ENCODE measurements at places on chromosomes 1 and 21. TPM values are rescaled to one million over a fixed set of nuclear protein-coding genes. Genes with fewer than 3 reads are reported as not detected.
A peak's percentile ranks its signal among the peaks of the same experiment; 100 is the strongest.

DNA sequence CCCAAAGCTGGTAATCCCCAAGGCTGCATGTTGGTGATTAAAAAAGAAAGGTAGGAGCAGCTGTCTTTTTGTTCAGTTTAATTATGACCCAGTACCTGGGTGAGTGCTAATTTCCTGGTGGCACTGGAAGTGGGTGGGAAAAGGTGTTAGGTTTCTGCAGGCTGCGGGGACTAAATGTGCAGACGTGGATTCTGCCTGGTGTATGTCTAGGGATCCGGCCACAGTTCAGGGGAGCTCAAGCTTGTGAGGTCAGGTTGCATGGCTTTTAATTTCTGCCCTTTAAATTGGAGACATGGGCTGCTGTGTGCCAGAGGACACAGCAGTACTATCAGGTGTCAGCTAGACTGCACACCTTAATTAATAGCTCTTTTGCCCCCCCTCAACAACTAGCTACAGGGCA is 20.3 kb upstream of the TBX19 start:
- no peaks in the 10 kb centered on the region for H3K27me3 ChIP-seq
- H3K4me1 ChIP-seq, result peaks cover 15% of the 10 kb centered on the region
- H3K27ac ChIP-seq, result no peak overlapping the region
- H3K36me3 ChIP-seq, result peaks cover 11% of the 10 kb centered on the region

DNA sequence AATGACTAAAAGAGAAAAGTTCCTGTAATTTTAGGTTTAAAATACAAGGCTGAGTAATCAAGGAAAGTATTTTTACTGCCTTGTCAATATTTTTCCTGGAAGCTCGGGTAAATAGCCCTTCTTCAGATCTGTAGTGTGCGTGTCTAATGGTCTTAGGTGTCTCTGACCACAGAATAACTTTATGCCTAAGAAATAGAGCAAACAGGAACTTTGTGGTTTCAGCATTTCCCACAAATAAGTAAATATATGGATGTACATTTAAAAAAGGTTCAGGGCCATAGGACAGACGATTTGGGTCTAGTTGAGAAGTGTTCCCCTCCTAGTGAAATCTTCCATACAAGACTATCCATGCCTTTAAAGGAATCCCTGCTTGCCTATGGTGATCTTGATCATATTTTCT is 107.0 kb downstream of the ZC3H11B start:
- no peaks in the 10 kb centered on the region for H3K27me3 ChIP-seq
- DNase-seq, result no peak
- no peak overlapping the region for H3K4me3 ChIP-seq
- peaks cover 8% of the 10 kb centered on the region for H3K4me1 ChIP-seq

The DISP3 gene
- 0.18 TPM for total RNA-seq

The RPS27 gene
- 7,680 TPM for total RNA-seq

DNA sequence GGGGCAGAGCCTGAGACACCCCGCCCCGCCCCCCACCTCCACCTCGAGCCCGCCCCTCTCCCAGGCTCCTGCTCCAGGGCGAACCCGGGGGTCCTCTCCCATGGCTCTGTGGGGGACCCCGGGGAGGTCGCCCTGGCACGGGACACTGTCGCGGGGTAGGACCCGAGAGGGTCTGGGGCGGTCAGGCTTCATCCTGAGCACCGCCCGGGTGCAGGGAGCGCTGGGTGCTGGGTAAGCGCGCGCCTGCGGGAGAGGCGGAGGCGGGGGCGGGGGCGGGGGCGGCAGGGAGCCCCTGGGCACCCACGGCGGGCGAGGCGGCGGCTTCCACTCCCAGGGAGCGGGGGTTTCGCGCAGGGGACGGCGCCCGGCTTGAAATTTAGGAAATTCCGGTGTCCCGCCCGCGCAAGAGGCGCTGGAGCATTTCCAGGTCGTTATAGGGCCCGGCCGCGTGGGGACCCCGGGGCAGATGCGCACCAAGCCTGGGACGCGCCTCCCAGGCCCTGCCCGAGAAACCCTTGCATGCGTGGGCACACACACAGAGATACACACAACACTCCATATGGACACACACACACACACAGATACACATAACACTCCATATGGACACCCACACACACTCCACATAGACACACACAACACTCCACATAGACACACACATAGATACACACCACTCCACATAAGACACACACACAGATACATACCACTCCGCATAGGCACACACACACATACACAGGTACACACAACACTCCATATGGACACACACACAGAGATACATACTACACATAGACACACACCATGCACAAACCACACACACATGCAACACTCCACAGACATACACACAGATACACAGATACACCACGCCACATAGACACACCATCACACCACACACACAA is 48.7 kb upstream of the SLC19A1 start:
- no peaks in the 10 kb centered on the region for H3K36me3 ChIP-seq
- no peak overlapping the region for H3K4me3 ChIP-seq
- H3K4me1 ChIP-seq, result peaks cover 3% of the 10 kb centered on the region
- peaks cover 44% of the 10 kb centered on the region for H3K27me3 ChIP-seq
- no peak for DNase-seq
- no peak overlapping the region for H3K27ac ChIP-seq

The KRTAP19-3 gene
- not detected for total RNA-seq

The RXFP4 gene
- total RNA-seq, result not detected

The ANGPTL7 gene
- 1.2 TPM for total RNA-seq

DNA sequence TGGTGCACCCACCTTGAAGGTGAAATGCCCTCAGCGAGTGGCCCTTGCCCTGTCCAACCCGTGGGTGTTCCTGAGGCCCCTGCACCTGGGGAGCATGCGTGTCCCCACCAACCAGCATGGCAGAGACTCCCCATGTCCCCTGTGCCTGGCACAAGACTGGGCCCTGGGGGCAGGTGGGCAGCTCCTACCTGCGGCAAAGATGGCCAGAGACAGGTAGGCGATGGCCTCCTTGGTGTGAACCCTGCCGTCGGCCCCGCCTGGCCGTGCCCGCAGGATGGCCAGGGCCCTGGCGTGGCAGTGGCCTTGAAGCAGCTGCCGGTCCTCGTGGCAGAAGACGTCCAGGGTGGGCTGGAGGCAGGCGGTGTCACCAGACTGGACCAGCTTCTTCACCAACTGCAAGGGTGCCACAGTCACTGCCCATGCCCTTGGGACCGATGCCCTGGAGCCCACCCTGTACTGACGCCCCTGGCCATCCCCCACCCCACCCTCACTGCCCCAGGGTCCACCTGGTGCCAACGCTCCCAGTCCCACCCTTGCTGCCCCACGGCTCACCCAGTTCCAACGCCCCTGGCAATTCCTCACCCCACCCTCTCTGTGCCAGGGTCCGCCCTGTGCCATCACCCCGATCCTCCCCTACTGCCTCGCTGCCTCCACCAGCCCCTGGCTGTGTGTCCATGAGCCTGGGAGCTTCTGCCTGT is 15.7 kb downstream of the TTC34 start:
- no peaks in the 10 kb centered on the region for H3K4me1 ChIP-seq
- no peak overlapping the region for H3K27ac ChIP-seq
- no peaks in the 10 kb centered on the region for H3K36me3 ChIP-seq

- H3K36me3 ChIP-seq, result no peaks in the 10 kb centered on the region
- H3K27me3 ChIP-seq, result peaks cover 23% of the 10 kb centered on the region
- no peak for DNase-seq
- peaks cover 9% of the 10 kb centered on the region for H3K4me1 ChIP-seq
- H3K27ac ChIP-seq, result no peak overlapping the region
- no peak overlapping the region for H3K4me3 ChIP-seq
Observed at GRCh38 chr1:223350361-223350908, 13.5 kb downstream of the SUSD4 start.

- no peaks in the 10 kb centered on the region for H3K27me3 ChIP-seq
- H3K4me1 ChIP-seq, result no peaks in the 10 kb centered on the region
- no peak overlapping the region for H3K27ac ChIP-seq
- DNase-seq, result peak; percentile 58
- H3K36me3 ChIP-seq, result no peaks in the 10 kb centered on the region
- no peak overlapping the region for H3K4me3 ChIP-seq
Observed at GRCh38 chr1:81498471-81499462, 302.0 kb upstream of the ADGRL2 start.

The CELA3A gene
- not detected for total RNA-seq

- H3K4me1 ChIP-seq, result no peaks in the 10 kb centered on the region
- DNase-seq, result no peak
- H3K36me3 ChIP-seq, result no peaks in the 10 kb centered on the region
- no peaks in the 10 kb centered on the region for H3K27me3 ChIP-seq
- no peak overlapping the region for H3K4me3 ChIP-seq
- no peak overlapping the region for H3K27ac ChIP-seq
Observed at GRCh38 chr1:150917387-150917786, 8.8 kb upstream of the SETDB1 start.

GRCh38 chr1:47555306-47555705 is 117.5 kb downstream of the FOXD2 start:
- peaks cover 26% of the 10 kb centered on the region for H3K27me3 ChIP-seq
- H3K36me3 ChIP-seq, result no peaks in the 10 kb centered on the region
- H3K4me3 ChIP-seq, result no peak overlapping the region
- no peak overlapping the region for H3K27ac ChIP-seq
- peaks cover 7% of the 10 kb centered on the region for H3K4me1 ChIP-seq
- no peak for DNase-seq

DNA sequence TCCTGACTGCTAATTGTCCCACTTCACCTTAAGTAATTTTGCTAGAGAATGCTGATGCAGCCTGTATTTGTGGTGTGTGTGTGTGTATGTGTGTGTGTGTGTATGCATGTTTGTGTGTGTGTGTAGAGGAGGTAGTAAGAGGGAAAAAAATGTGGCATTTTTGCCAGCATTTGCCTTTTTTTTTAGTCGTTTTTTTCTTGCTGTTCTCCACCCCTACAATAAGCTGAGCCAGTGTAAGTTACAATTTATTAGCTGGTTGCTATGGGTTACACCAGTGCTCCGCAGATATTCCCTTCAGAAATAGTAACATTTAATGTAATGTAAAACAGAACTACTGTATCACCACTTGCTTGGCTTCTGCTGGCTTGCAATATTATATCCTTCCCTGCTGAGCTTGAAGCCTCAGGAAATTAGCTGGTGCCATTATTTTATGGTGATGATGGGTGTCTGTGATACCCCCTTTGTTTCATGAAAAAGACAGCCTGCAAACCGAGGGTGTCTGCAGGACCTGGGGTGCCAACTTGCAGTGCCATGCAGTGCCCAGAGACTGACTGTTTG is 23.4 kb upstream of the IGSF3 start:
- H3K27me3 ChIP-seq, result no peaks in the 10 kb centered on the region
- no peak overlapping the region for H3K4me3 ChIP-seq
- H3K36me3 ChIP-seq, result no peaks in the 10 kb centered on the region

- H3K27me3 ChIP-seq, result no peaks in the 10 kb centered on the region
- no peaks in the 10 kb centered on the region for H3K4me1 ChIP-seq
- no peak overlapping the region for H3K4me3 ChIP-seq
- no peak overlapping the region for H3K27ac ChIP-seq
- no peak for DNase-seq
Observed at GRCh38 chr1:61782771-61783170, 40.5 kb downstream of the PATJ start.

DNA sequence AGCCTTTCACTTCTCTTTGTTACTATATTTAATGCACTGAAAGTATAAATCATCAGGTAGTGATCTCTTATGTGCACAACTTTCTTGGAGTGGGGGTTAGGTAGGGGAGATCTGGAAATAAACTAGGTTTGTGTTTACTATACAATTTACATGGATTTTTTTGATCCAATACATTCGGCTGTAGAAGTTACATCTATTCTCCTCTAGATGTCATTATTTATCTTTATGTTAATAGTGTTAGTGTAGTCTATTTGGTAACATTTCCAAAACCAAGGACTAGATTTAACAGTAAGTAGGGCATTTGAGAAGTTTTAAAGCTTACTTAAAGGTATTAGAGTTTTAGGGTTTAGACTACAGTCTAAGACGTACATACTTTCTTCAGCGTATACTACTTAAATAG is 5.4 kb downstream of the VPS45 start:
- H3K27ac ChIP-seq, result no peak overlapping the region
- H3K36me3 ChIP-seq, result peaks cover 10% of the 10 kb centered on the region
- no peak overlapping the region for H3K4me3 ChIP-seq
- DNase-seq, result peak; percentile 40

The WDTC1 gene
- total RNA-seq, result 11.3 TPM

- DNase-seq, result no peak
- H3K27me3 ChIP-seq, result no peaks in the 10 kb centered on the region
- H3K27ac ChIP-seq, result no peak overlapping the region
- no peak overlapping the region for H3K4me3 ChIP-seq
- H3K4me1 ChIP-seq, result no peaks in the 10 kb centered on the region
- H3K36me3 ChIP-seq, result peaks cover 10% of the 10 kb centered on the region
Observed at GRCh38 chr21:29365661-29366265, 67.0 kb downstream of the BACH1 start.

DNA sequence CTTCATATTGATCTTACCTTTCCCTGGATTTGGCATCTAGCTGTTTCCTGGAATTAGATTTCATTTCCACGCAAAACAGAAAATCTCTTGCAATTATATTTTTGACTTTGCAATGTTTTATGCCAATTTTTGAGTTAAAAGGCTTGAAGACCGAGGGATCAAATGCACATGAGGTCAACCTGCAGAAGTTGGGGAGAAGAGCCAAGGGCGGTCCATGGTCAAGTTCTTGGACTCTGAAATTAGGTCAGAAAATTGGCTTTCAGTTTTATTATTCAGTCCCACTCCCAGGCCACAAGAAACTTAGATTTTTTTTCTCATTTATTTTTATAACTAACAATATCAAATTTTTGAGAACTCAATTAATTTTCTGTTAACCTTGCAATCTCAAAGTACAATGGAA is 499.1 kb upstream of the USP24 start:
- H3K27me3 ChIP-seq, result no peaks in the 10 kb centered on the region
- H3K27ac ChIP-seq, result no peak overlapping the region
- no peak for DNase-seq
- H3K36me3 ChIP-seq, result no peaks in the 10 kb centered on the region
- no peak overlapping the region for H3K4me3 ChIP-seq

- H3K36me3 ChIP-seq, result no peaks in the 10 kb centered on the region
- H3K4me1 ChIP-seq, result peaks cover 3% of the 10 kb centered on the region
- DNase-seq, result no peak
- peaks cover 6% of the 10 kb centered on the region for H3K27me3 ChIP-seq
Observed at GRCh38 chr21:45932922-45933502, 48.6 kb upstream of the COL6A1 start.

- H3K36me3 ChIP-seq, result no peaks in the 10 kb centered on the region
- no peak overlapping the region for H3K4me3 ChIP-seq
- no peaks in the 10 kb centered on the region for H3K4me1 ChIP-seq
- H3K27me3 ChIP-seq, result peaks cover 14% of the 10 kb centered on the region
Observed at GRCh38 chr1:18322368-18323032, 158.2 kb upstream of the KLHDC7A start.

The OR6K3 gene
- total RNA-seq, result not detected

DNA sequence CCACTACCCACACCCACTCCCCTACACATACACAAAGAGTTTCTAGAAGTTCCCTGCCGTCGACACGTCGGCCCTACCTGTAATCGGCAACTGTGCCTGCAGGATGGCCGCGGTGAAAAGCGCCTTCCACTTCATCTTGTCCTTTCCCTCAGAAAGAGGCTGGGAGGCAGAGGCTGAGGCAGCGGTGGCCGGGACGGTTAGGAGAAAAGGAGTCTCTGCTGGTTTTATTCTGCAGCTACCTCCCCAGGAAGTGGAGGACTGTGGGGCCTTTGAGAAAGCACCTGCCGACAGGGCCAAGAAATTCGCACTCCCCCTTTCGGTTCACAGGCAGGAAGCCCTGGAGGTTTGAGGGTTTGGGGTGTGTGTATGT is at the start of gene CD247:
Gene CD247, minus strand, starts transcription at position 199 of the 370 bp plus-strand sequence. Its CDS starts 64 bp downstream, at position 135.
- no peak for DNase-seq
- no peak within 1 kb of the TSS for H3K27ac ChIP-seq
- H3K27me3 ChIP-seq, result no peaks in the 10 kb centered on the region
- no peak within 1 kb of the TSS for H3K4me3 ChIP-seq
- H3K4me1 ChIP-seq, result peaks cover 8% of the 10 kb centered on the region

Data from muscle of leg (tissue), 16 donors.